ENCODE measurements at places on chromosomes 3 and 15.

DNA sequence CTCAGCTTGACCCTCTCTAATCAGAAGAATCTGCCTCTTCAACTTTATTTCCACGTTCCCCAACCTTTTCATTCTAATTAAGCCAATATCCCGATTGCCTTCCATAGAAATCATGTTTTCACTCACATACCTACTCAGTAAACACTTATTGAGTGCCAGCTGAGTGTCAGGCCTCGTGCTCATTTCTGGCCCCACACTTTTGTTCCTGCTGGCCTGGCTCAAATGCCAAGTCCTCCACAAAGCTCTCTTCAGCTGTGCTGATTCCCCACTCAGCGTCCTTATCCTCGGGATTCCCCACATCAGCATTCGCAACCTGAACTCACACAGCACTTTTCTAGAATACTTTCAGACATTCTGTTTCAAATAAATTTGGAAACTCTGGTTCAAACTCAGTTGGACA, 68.9 kb downstream of the THBS1 start:
- no peak for DNase-seq

GRCh38 chr3:41320953-41321641, 121.8 kb downstream of the CTNNB1 start:
- no peak for DNase-seq

DNA sequence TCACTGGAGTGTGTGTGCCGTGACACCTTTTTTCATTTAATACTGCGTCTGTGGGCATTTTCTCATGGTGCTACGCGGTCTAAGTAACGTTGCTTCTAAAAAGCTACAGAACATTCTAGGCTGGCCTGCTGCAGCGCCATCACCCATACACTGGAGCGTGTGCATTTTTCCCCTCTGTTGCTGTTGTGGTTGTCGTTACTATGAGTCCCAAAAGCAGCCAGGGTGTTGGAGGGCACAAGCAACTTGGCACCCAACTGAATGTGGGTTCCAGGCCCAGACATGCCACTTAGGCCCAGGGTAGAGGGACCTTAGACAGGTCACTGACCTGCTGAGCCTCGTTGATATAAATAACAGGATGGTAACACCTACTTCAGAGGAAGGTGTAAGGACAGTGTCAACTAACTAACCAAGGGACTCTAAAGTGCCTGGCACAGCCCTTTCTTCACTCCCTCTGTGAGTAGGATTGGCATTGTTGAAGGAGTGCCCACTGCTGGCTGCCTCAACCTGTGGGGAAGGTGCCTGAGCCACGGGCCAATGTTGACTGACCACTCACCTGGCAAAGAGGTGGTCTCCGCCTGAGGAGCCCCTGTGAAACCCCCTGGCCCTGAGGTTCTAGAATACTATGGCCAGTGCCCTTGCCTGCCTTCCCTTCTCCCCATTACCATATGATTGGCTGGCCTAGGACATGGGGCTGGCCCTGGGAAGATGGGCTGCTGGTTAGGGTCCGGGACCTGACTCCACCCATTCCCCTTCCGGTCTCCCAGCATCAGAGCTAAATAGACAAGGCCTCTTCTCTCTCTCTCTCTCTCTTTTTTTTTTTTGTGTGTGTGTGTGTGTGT, 3.5 kb downstream of the CSK start:
- no peak for DNase-seq

GRCh38 chr3:47870156-47870555, 67.2 kb downstream of the DHX30 start:
- no peak for DNase-seq

GRCh38 chr3:173857154-173857553, 459.6 kb downstream of the NLGN1 start:
- DNase-seq: no peak

GRCh38 chr3:178671377-178671776, 135.1 kb downstream of the KCNMB2 start:
- DNase-seq: no peak

GRCh38 chr3:15955968-15956367, 158.2 kb upstream of the ANKRD28 start:
- DNase-seq: no peak

DNA sequence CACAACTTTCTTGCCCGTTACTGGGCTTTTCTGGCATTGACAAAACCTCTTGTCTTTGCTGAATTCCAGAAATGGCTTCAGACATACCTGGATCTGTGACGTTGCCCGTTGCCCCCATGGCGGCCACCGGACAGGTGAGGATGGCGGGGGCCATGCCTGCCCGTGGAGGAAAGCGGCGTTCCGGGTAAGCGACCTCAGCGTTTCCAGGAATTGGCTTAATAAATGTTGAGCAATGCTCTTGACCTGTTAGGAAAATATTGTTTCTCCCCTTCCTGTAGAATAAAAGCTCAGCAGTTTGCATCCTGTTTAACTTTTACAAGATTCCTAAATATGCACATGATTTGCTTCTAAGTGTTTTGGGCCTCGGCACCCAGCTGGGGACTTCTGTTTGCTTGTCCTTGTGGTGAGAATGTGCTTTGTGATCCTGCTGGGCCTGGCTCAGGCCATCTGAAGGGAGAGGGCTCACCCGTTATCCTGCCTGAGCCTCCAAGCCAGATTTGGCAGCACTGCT, 46.7 kb downstream of the ARNT2 start:
- DNase-seq: no peak

DNA sequence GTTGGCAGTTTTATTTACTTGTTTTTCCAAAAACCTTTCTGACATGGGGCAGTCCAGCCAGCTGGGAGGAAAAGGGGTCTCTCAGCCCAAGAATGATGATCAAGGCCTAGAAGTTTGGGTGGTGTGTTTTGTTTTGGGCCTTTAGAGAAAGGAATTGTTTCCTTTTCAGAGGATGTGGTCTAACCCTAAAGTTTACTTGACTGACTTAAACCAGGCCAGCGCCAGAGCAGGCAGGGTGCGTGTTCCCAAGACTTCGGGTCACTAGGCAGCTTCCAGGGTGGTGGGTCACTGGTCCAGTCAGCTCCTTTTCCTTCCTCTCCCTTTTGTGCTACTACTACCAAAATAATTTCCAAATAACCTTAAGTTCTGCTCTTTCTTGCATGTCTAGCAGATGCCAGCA, 4.9 kb downstream of the FLNB start:
- no peak for DNase-seq

- no peak for DNase-seq
Measured at GRCh38 chr15:39736412-39737195, 46.0 kb downstream of the FSIP1 start.

DNA sequence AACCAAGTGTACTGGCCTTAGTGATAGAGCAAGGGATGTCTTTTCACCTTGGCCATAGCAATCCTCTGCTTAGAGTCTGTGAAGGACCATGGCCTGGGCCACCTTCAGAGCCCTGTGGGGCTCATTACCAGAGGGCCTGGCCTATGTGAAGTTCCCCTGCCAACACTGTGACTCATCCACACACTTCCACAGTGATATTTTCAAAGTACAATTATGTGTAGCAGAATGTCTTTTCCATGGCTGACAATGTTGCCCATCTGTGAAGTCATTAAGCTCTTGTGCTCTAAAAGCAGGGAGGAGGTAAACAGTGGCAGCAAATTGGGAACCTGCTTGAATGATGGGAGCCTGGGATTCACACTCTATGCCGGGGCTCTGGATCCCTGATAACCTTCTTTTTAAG, 12.2 kb upstream of the CACNA1D start:
- no peak for DNase-seq

- DNase-seq: peak; percentile 76
Measured at GRCh38 chr3:171770689-171771620, 39.3 kb downstream of the PLD1 start.

DNA sequence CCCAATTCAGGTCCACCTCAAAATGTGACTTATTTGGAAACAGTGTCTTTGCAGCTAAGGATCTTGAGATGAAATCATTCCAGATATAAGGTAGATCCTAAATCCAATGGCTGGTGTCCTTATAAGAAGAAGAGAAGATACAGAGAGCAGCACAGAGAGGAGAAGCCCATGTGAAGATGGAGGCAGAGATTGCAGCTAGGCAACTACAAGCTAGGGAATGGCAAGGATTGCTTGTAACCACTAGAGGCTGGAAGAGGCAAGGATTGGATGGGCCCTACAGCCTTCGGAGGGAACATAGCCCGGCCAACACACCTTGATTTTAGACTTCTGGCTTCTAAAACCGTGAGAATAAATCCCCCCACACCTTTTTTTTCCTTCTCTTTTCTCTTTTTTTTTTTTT, 38.5 kb downstream of the SYN2 start:
- DNase-seq: no peak

GRCh38 chr3:71360764-71361163, 222.8 kb downstream of the FOXP1 start:
- DNase-seq: no peak

DNA sequence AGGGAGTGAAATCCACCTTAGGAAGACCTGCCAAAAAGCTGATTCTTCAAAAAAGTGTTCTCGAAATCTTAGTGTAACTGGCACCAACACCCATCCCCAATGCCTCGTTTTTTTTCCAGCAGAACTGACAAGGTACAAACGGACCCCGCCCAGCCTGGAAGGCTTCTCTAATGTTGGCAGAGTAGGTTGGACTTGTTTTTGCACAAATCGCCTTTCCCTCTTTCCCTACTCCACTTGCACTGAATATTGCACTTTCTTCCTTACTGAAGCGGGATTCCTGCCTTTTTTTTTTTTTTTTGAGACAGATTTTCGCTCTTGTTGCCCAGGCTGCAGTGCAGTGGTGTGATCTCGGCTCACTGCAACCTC, 544 bp upstream of the TIMMDC1 start:
- DNase-seq: peak; percentile 40
